ENCODE measurements at places on chromosomes 7 and 10.

- DNase-seq = peak; percentile 6
These were observed 142.1 kb downstream of the PHTF2 start for GRCh38 chr7:77940647-77941046.

- DNase-seq = no peak
These were observed 457.4 kb downstream of the DNAJB6 start for GRCh38 chr7:157793973-157794745.

DNA sequence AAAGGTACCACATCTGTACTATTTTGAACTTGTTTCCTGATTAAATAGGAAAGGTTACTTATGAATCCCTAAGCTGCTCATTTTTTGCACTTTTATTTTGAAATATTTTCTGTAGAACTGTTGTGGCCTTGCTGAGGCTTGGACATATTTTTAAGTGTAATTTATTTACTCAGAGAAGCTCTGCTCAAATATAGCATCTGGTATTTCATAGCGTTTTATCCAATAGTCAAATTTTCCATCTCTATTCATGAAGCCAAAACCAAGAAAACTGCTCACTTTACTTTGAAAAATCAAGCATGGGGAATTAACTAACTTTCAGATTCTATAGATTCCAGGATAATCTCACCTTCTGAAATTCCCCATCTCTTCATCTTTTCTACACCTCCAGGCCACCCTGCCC lies 6.6 kb upstream of the FAM3C start:
- no peak for DNase-seq

DNA sequence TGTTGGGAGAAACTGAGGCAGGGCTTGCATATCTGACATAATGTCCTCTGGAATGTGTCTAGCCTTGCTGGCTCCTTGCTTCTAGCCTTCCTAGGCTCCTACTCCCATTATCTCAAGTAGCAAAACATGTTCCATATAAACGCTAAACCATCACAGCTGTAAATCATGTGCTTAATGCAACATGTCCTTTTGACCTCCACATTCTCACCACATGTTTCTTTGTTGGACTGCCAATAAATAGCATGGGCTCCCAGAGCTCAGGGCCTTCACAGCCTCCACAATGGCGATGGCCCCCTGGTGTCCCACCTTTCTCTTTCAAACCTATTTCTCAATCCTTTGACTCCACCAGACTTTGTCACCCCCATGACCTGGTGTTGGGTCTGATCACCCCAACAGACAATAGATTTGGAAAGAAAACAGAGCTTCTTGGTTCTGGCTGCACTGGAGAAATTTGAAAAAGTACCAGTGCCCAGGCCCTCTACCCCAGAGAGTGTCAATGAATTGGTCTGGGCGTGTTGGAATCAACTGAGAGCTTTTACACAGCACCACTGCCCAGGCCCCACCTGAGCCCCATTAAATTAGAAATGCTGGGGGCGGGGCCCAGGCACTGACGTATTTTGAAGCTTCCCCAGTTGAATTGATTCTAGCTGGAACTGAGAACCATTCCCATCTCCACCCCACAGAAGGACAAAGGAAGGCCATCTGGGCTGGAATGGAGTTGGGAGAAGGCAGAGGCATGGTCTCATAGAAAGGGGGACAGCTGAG lies 41.3 kb upstream of the GGCT start:
- DNase-seq = no peak

GRCh38 chr10:112622786-112623185 lies 175.8 kb downstream of the VTI1A start:
- no peak for DNase-seq

- DNase-seq = no peak
These were observed 11.6 kb upstream of the BNIP3 start for GRCh38 chr10:131993275-131993674.

DNA sequence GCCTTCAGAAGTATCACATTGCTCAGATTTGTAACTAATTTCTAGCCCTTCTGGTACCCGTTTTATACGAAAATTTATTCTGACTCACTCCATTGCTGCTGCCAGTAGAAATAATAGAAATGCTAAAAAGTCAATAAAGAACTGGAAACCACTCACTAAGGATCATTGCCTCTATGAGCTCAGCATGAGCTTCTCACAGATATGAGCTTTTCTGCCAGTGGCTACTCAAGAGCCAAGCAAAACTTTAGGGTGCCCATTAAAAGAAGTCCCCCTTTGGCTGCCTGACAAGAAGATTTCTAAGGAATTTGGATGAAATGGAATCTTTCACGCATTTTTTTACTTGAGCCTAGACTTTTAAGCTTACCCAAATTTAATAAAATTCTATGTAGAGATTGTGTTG lies 52.5 kb downstream of the GPR37 start:
- DNase-seq = no peak

GRCh38 chr7:107446531-107446930 lies 23.3 kb upstream of the GPR22 start:
- DNase-seq = peak; percentile 4

GRCh38 chr7:151187409-151188251 lies 580 bp upstream of the ASB10 start:
- DNase-seq = no peak

GRCh38 chr7:35995334-35995733 lies 157.7 kb upstream of the EEPD1 start:
- no peak for DNase-seq

DNA sequence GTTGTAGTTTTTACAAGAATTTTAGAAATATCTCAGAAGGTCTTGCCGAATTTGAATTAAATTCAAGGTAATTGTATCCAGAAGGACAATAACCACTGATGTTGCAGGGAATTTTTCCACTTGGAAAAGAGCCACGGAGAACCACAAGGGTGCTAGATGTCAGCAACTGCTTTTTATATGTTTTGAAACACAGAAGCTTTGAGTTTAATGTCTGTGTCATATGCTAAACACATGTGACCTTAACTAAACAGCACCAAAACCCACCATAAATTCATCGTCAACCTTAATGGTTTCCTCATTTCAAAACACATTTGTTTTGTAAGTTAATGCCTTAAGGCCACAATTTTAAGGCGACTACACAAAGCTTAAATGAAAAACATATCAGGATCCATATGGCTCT lies 106.9 kb downstream of the COL28A1 start:
- DNase-seq = no peak

DNA sequence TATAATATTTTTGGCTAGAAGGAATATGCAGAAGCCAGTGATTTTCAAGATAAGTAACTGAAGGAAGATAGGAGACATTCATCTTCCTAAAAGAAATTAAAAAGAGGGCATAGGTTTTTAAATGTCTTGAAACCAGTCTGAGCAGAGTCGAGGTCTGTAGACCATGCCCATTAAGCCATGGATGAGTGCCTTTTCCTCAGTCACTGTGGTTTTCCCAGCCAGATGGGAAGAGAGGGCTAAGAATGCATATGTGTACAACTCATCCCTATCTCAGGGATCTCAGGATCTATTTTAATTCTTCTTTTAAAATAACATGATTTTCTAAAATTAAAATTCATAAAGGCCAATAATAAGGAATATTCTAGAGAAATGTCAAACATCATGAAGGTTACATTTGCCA lies 112.8 kb downstream of the PPP1R3A start:
- DNase-seq = no peak

- no peak for DNase-seq
These were observed 574 bp downstream of the UTF1 start for GRCh38 chr10:133230387-133231195.

- DNase-seq = no peak
These were observed 4.2 kb upstream of the CCM2 start for GRCh38 chr7:44995555-44996493.

DNA sequence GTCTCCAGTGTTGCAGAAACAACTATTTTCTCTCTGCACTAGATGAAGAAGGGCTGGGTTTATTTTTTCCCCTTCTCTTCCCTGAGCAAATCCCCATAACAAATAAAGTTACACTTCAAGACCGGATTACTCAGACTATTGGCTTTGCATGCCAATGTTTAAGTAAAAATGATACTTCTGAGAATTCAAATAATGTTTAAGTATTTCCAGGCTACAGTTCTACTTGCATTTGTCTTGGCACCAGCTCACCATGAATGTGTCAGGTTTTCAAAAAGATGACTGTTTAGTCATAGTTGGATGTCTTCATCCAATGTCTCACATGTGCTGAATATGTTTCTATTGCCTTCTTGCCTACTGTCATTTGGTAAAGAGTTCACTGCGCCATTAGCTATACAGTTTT lies 912.6 kb downstream of the GATA3 start:
- no peak for DNase-seq

GRCh38 chr7:156665101-156665500 lies 24.5 kb downstream of the RNF32 start:
- no peak for DNase-seq

DNA sequence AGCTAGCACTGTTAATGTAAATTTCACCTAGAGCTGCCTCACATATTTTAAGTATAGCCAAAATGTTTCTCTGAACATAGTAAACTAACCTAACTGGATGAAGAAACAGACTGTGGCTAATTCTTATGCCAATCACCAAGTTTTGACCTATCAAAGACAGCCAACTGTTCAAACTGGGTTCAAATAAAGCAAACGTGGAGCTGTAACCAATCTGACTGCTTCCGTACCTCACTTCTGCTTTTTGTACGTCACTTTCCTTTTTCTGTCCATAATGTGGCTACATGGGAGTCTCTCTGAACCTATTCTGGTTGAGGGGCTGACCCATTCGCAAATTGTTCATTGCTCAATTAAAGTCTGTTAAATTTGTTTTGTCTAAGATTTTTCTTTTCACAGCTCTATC lies 66.3 kb upstream of the ETV1 start:
- no peak for DNase-seq

- DNase-seq = no peak
These were observed 9.8 kb downstream of the MICALL2 start for GRCh38 chr7:1449501-1449900.

- no peak for DNase-seq
These were observed 6.3 kb upstream of the CACNA2D1 start for GRCh38 chr7:82449910-82450309.

- no peak for DNase-seq
These were observed 21.4 kb upstream of the RSBN1L start for GRCh38 chr7:77674878-77675277.

- peak; percentile 30 for DNase-seq
These were observed 245.1 kb downstream of the CAMK1D start for GRCh38 chr10:12594448-12594944.

GRCh38 chr7:98213296-98213887 lies 2.2 kb downstream of the BHLHA15 start:
- no peak for DNase-seq

GRCh38 chr7:122299624-122300210 lies 4.8 kb downstream of the FEZF1 start:
- DNase-seq = no peak

DNA sequence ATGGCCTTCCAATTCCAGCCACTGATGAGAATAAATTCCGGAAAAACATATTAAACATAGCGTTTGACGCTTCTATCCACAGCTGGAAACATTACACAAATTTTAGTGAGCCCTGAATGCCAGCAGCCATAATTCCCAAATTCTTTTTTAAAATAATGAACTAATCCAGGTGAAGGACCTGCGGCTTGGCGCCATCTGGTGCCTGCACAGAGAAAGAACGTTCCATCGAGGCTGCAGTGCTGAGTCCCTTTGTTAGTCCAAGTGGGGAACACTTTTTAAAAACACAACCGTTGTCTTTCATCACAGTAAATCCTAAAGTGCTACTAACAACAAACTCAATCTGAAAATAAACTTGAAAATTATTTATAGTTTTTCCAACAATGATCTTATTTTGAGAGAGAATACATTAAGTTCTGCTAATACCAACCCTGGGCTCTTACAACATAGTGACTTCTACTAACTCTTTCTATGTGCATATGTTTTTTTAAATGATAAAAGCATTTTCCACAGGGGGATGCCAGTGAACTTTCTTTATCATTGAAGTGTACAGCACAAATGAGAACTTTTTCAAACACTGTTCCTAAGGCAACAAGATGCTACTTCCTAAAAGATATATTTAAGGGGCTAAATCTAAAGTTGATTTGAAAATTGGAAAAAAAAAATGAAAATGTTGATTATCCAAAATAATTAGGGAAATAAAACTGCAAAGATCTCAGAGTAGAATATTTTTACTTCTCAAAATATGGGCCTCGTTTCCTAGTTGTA lies 166.9 kb upstream of the RNF32 start:
- DNase-seq = peak; percentile 10

DNA sequence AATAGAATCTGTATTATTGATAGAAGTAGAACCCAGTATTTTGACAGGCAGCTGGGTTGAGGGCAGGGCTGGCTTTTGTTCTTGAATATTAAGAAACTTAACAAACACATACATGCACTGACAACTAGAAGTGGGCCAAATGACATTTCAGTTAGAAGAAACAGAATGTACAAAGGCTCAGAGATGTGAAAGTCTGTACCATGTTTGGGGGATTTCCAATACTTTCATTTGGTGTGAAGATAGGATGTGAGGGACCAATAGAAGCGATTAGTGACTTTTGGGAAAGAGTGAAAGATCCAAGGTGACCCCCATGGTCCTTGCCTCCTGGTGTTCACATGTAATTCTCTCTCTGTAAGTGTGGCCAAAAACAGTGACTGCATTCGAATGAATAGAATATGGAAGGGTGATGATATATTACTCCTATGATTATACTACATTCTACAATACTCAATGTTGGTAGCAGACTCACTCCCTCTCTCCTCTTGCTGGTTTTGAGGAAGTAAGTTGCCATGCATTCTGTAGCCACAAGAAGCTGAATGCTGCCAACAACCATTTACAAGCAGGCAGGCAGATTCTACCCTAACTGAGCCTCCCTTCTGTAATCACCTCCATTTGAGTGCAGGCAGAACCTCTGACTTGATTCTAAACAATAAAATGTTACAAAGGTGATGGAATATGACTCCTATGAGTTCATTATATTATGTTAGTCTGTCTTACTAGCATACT lies 151.4 kb downstream of the TMEM168 start:
- DNase-seq = no peak

DNA sequence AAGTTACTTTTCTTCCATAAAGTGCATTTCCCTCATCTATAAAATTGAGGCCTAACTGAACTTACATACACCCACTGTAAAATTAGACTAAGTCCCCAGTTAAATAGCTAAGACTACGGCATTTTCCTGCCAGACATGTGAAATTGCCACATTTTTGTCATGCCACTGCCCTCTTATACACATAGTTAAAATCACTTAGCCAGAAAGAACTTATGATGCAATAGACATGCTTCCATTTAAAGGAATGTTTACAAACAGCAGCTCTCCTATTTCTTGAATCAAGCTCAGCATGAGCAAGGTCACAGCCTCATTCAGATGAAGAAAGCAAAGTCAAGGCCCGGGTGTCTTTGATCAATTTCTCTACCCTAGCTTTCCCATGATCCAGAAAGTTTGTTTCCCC lies 175.7 kb downstream of the LRRN3 start:
- DNase-seq = no peak

GRCh38 chr7:22676385-22676784 lies 50.6 kb upstream of the IL6 start:
- no peak for DNase-seq

DNA sequence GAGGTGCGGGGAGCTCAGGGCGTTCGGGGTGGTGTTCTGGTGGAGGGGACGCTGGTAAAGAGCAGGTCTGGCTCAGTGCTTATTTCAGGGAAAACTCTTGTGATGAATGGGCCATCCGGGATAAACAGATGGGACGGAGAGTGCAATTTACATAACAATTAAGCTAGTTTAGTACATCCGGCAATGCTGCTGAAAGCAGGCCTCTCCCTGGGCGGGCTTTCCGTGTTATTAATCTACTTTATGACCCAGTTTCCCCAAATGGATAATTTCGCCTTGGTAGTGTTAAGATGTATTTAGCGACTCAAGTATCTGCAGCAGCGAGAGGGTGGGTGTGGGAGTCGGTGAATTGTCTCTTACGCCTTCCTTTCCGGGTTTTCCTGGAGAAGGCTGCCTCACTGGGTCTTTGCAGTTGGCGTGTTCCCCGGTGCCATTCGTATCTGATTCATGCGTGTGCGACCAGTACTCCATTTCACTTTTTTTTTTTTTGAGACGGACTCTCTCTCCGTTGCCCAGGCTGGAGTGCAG lies 25.2 kb downstream of the FOXK1 start:
- no peak for DNase-seq
